ENCODE measurements at places on chromosomes 6 and 20.
A peak's percentile ranks its signal among the peaks of the same experiment; 100 is the strongest.

- no peak for DNase-seq
These were observed 1.1 kb upstream of the MAP3K5 start for GRCh38 chr6:136793363-136793762.

GRCh38 chr6:42889815-42890214, 10.4 kb downstream of the RPL7L1 start:
- no peak for DNase-seq

- no peak for DNase-seq
These were observed 29.8 kb upstream of the MCHR2 start for GRCh38 chr6:100023798-100024197.

DNA sequence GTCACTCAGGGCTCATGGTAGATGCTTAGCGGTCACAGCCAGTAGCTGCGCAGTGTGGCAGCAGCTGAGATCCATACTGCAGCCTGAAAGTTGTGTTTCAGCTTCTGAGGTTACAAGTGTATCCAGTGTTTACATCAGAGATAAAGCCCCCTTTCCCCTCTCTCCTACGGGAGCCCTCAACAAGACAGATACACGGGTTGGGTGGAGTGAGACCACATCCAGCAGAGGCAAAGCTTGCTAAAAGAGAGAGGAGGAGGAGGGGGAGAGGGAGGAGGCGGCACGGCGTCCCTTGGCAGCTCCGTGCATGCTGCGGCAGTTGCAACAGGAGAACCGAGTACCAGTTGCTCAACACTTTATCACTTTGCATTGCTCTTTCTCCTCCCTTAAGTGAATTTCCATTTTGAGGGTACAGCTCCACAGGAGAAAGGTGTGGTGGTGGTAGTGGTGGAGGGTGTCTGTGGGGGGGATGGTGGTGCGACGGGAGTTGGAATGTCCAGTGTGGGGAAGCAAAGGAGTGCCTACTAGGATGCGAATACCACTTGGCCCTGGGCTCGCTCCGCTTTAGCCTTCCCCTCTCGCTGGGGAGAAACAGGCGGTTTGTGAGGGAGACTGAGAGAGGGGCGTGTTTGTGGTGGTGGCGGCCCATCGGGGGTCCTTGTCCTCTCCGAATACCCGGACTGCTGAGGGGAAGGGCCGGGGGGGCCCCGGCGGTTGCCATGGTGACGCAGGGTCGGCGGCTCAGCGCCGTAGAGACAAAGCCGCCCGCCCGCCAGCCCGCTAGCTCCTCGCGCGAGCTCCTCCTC, 405 bp upstream of the RNF182 start:
- DNase-seq: peak; percentile 42

- DNase-seq: peak; percentile 68
These were observed 37.8 kb downstream of the ZHX3 start for GRCh38 chr20:41279546-41280225.

- no peak for DNase-seq
These were observed 83.3 kb downstream of the TAF4 start for GRCh38 chr20:61982191-61982950.

GRCh38 chr20:23884771-23885162, 5.2 kb upstream of the CST5 start:
- DNase-seq: no peak

DNA sequence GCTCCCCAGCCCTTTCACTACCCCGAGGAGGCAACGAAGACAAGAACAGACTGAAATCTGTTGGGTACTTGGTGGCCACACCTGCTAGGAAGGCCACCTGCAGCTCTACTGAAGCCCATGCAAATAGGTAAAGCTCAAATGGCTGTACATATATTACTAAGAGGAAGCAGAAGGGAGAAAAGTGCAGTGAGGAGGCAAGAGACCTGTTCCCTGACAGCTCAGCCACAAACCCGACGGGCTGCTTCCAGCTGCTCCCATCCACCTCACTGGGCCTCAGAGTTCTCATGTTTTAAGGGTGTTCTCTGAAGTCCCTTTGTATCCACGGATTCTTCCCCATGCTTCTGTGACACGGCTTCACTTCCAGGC, 24.6 kb downstream of the TRAM2 start:
- DNase-seq: no peak

- no peak for DNase-seq
These were observed 102.0 kb upstream of the RPS6KA2 start for GRCh38 chr6:166728884-166729530.

DNA sequence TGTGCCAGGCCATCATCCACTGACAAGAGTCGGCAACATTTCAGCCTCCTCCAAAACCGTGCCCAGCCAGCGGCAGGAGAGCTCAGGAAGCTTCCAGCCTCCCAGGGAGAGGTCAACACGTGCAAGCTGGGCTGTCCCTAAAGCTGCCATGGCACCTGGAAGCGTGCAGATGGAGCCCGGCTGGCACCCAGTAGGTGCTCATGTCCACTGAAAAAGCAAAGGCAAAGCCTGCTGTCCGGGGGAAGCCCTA, 14.4 kb upstream of the TLDC2 start:
- DNase-seq: no peak

DNA sequence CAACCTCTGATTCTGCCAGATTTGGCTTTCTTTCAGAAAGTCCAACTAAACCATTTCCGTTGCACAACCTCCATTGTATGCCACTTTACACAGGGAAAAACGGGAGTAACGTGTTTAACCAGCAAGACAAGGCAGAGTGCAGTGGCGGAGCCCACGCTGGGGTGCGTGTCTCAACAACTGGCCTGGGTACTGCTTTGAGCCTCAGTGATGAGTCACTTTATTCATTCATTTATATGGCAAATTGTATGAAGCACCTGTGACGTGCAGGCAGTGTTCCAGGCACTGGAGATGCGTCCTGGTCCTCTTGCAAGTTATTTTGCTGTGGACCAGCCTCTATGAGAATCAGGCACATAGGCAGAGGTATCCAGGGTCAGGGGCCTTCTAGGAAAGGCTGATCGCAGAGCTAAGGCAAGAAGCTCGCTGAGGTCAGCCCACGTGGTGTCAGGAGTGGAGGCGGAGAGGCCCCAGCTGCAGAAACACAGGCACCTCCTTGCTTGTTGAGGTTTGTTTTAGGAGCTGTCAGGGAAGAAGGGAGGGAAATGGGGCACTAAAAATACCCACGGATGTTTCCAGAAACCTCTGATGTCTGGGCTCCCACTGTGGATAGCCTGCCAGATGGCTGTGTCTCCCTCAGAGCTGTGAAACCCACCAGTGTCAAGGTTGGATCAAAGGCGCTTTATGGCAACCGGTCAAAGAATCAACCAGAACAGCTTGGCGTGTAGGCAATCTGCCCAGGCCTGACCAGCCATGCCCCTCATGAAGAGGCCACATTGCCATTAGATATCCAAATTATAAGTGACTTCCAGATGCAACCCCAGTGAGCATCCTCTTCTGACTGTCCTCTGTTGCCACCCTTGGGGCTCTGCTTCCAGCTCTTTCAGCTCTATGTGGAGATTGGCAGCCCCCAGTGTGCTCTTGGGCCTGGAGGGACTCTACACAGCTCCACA, 157.2 kb downstream of the CD83 start:
- DNase-seq: no peak

GRCh38 chr20:21324126-21324525, 21.0 kb downstream of the XRN2 start:
- no peak for DNase-seq

DNA sequence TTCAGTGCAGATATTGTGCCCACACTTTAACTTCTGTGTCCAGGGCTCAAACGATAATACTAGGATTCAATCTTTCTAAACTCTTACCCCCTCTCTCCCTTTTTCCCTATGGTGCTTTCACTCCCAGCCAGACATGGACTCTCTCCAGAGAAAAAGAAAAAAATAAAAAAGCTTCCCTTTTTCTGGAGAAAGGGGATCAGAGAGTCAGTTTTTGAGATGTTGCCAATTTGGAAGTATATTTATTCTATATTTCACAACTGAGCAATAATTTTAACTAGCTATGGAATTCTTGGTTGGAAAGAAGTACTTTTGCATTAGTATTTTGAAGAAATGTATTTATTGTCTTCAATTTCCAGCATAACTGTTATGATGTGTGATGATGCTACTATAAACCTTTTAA, 72.2 kb upstream of the ZFP64 start:
- no peak for DNase-seq

GRCh38 chr6:106145741-106146227, 59.6 kb downstream of the PRDM1 start:
- no peak for DNase-seq

DNA sequence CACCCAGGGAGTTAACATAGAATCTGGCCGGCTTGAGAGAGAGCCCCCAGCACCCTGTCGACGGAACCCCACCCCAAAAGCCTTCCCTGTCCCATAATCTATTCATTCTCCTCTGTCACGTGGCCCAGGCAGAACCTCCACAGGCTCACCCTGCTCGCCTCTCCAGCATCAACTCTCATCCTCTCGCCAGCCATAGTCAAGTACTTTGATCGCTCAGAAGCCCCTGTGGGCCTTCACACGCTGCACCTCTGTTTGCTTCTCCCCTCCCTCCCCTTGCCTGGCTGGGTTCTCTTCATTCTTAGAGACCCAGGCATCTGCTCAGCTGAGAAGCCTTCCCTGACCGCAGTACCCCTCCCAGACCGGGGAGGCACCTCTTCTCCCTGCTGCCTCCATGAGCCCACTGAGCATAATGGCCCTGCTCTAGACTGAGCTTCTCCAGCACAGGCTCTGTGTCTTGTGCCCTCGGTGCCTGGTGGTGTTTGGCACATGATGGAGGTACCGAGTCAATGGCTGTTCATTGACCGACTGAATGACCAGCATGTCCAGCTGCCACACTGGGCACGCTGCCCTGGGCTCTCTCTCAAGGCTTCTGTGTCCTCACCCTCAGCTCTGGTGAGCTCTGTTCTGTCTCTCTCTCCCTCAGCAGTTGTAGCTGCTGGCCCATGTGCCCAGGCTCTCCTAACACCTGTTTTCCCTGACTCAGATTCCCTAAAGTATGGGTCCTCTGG, 33.7 kb downstream of the PKIG start:
- DNase-seq: no peak

- DNase-seq: no peak
These were observed 112.6 kb downstream of the PLCB1 start for GRCh38 chr20:8244637-8245036.

DNA sequence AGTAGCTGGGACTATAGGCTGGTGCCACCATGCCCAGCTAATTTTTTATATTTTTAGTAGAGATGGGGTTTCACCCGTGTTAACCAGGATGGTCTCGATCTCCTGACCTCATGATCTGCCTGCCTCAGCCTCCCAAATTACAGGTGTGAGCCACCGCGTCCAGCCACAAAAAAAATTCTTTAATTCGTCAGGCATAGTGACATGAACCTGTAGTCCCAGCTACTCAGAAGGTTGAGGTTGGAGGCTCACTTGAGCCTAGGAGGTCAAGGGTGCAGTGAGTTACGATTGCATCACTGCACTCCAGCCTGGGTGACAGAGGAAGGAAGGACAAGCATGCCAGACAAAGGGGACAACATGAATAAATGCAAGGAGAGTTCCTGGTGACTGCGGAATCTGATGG, 19.5 kb upstream of the ASXL1 start:
- no peak for DNase-seq

DNA sequence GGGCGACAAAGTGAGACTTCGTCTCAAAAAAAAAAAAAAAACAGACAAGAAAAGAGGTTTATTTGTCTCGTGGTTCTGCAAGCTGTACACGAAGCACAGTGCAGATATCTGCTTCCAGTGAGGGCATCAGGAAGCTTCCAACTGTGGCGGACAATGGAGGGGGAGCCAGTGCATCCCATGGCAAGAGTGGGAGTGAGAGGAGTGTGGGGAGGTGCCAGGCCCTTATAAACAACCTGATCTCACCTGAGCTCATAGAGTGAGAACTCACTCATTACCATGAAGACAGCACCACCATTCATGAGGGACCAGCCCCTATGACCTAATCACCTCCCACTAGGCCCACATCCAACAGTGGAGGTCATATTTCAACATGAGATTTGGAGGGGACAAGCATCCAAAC, 19.5 kb downstream of the RBM24 start:
- no peak for DNase-seq

GRCh38 chr6:159399751-159400221, 230.6 kb downstream of the FNDC1 start:
- DNase-seq: no peak

DNA sequence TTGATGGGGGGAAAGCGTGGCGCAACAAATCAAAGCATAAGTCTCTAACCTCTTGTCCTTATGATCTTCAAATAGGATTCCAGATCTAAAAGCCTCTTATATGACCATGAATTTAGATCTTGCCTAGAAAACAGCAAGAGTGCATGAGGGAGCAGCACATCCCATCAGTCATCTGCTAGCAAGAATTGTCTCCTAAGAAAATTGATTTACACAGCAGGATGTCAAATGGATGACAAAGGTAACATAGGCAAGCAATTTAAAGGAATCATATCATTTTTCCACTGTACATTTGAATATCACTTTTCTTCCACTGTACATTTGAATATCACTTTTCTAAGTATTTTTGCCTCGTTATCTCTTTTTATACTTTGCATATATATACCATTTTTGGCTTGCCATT, 7.5 kb upstream of the MYLIP start:
- no peak for DNase-seq

GRCh38 chr20:42958367-42959069, 231.2 kb downstream of the PTPRT start:
- DNase-seq: no peak
